Spleen (tissue), 13 donors: ENCODE measurements at places on chromosomes 11 and 22. TPM values are rescaled to one million over a fixed set of nuclear protein-coding genes. Genes with fewer than 3 reads are reported as not detected.

GRCh38 chr11:86251345-86251744 is 6.8 kb downstream of the EED start:
- H3K4me3 ChIP-seq: no peak overlapping the region
- DNase-seq: no peak
- H3K27me3 ChIP-seq: no peaks in the 10 kb centered on the region

DNA sequence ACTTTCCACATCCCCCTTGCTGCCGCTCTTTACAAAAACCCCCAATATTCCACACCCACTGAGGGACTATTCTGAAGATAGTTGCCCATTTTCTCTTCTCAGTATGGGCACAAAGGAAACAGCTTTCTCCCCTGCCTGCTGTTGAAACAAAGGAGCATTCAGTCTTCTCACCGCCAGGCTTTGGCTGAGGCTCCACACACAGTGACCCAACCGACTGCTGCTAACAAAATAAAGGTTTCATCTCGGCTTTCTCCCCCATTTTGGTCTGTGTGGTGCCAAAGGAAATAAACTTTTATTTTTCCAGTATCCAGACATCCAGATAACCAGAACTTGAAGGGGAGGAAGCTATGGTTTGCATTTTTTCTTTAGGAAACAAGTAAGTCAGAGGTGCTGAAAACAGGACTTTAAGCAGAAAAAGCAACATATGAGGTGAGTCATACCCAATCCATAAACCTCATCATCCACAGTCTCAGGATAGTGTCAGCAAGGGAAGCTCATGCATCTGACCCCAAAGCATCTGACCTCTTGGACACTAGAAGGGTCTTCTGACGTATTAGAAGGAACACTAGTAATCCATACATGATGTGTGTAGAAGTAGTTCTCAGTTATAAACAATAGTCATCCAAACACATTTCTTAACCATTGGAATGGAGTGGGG is 6.4 kb downstream of the CLMP start:
- peaks cover 4% of the 10 kb centered on the region for H3K4me1 ChIP-seq
- no peak for DNase-seq
- no peak overlapping the region for H3K4me3 ChIP-seq
- no peaks in the 10 kb centered on the region for H3K36me3 ChIP-seq

- no peak overlapping the region for H3K27ac ChIP-seq
- no peaks in the 10 kb centered on the region for H3K36me3 ChIP-seq
- H3K4me3 ChIP-seq: no peak overlapping the region
- no peaks in the 10 kb centered on the region for H3K27me3 ChIP-seq
- no peak for DNase-seq
- H3K4me1 ChIP-seq: peaks cover 11% of the 10 kb centered on the region
Measured at GRCh38 chr11:33690290-33691065, 10.1 kb downstream of the C11orf91 start.

DNA sequence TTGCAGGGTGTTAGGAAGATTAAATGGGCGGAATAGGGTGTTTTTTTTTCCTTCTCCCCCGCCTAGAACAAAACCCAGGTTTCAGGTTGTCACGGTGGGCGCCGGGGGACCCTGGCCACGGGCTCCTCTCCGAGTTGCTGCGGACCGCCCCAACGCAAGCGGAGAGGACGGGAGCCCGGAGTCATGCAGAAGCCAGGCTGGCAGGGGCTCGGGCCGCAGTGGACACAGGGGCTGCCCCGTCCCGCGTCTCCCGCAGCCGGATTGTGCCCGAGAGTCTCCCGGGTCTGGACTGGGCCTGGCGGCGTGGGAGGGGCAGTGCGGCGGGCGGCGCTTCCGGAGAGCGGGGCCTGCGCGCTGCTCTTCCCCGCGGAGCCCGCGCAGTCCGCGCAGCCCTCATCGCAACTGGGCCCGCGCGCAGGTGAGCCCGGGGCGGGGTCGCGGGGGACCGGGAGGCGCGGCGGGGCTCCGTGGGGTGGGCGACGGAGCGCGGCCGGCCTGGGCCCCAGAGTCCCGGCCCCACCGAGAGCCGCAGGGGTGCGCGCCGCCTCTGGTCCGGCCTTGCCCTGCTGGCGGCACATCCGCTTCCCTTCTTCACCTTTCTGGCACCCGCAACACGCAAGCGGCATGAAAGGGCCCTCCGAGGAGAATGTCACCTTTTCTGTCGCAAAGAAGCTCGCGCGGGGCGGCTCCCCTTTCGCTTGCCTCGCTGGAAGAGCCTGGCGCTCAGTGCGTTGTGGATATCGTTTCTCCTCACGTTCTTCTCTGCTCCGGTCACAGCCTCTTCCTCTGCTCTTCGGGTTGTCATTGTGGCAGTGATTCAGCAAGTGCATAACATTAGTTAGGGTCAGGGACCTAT is at the start of gene TIRAP:
Gene TIRAP, plus strand, starts transcription at position 358 of the 856 bp plus-strand sequence. CDS start 7,802 bp downstream, outside the sequence.
- peaks cover 25% of the 10 kb centered on the region for H3K4me1 ChIP-seq
- peak; percentile 93 for DNase-seq
- H3K27me3 ChIP-seq: no peaks in the 10 kb centered on the region
- H3K27ac ChIP-seq: peak within 1 kb of the TSS; percentile 97
- peak within 1 kb of the TSS; percentile 54 for H3K4me3 ChIP-seq

- H3K36me3 ChIP-seq: no peaks in the 10 kb centered on the region
- no peaks in the 10 kb centered on the region for H3K27me3 ChIP-seq
- peak; percentile 47 for DNase-seq
- no peak overlapping the region for H3K27ac ChIP-seq
- no peaks in the 10 kb centered on the region for H3K4me1 ChIP-seq
Measured at GRCh38 chr22:27642104-27642800, 159.3 kb downstream of the MN1 start.

DNA sequence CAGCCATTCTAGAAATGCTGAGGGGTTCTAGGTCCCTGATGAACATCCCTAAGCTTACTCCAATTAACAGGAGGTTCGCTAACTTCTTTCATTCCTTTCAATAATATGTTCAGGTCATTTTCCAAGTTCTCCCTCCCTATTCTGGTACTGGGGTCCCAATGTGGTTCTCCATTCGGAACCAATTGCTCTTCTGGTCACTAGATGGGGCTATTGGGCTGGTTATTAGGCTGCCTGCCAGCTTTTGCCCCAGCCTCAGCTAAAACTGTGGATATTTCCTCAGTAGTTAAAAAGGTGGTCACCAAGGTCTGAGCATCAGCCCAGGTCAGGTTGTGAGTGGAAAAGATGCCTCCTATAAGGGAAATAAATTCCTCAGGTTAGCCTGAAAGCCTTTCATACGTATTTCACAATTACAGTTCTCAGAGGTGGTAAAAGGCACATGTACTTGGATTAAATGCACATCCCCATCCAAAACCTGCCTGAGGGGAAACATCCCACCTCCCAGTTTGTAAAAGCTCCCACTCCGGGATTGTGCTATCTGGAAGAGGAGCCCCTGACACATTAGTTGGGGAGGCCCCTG is 161.1 kb upstream of the CCDC179 start:
- H3K36me3 ChIP-seq: no peaks in the 10 kb centered on the region
- H3K4me3 ChIP-seq: no peak overlapping the region
- no peak overlapping the region for H3K27ac ChIP-seq

GRCh38 chr22:27267145-27267544 is 534.4 kb downstream of the MN1 start:
- peaks cover 17% of the 10 kb centered on the region for H3K27me3 ChIP-seq
- H3K4me3 ChIP-seq: no peak overlapping the region
- H3K4me1 ChIP-seq: no peaks in the 10 kb centered on the region
- H3K36me3 ChIP-seq: no peaks in the 10 kb centered on the region

- H3K4me3 ChIP-seq: no peak overlapping the region
- H3K27me3 ChIP-seq: peaks cover 15% of the 10 kb centered on the region
- H3K4me1 ChIP-seq: no peaks in the 10 kb centered on the region
- H3K27ac ChIP-seq: no peak overlapping the region
Measured at GRCh38 chr22:33049119-33049729, 9.0 kb downstream of the SYN3 start.

- H3K4me1 ChIP-seq: peaks cover 73% of the 10 kb centered on the region
- no peak for DNase-seq
- no peak overlapping the region for H3K27ac ChIP-seq
- H3K36me3 ChIP-seq: peaks cover 84% of the 10 kb centered on the region
- no peak overlapping the region for H3K4me3 ChIP-seq
Measured at GRCh38 chr11:46668480-46669085, 31.8 kb downstream of the ARHGAP1 start.

- peaks cover 62% of the 10 kb centered on the region for H3K4me1 ChIP-seq
- peak; percentile 89 for DNase-seq
- H3K36me3 ChIP-seq: peaks cover 34% of the 10 kb centered on the region
- H3K4me3 ChIP-seq: peak overlapping the region; percentile 76
- peak overlapping the region; percentile 96 for H3K27ac ChIP-seq
- no peaks in the 10 kb centered on the region for H3K27me3 ChIP-seq
Measured at GRCh38 chr11:64742087-64742888, 1.7 kb downstream of the RASGRP2 start.

DNA sequence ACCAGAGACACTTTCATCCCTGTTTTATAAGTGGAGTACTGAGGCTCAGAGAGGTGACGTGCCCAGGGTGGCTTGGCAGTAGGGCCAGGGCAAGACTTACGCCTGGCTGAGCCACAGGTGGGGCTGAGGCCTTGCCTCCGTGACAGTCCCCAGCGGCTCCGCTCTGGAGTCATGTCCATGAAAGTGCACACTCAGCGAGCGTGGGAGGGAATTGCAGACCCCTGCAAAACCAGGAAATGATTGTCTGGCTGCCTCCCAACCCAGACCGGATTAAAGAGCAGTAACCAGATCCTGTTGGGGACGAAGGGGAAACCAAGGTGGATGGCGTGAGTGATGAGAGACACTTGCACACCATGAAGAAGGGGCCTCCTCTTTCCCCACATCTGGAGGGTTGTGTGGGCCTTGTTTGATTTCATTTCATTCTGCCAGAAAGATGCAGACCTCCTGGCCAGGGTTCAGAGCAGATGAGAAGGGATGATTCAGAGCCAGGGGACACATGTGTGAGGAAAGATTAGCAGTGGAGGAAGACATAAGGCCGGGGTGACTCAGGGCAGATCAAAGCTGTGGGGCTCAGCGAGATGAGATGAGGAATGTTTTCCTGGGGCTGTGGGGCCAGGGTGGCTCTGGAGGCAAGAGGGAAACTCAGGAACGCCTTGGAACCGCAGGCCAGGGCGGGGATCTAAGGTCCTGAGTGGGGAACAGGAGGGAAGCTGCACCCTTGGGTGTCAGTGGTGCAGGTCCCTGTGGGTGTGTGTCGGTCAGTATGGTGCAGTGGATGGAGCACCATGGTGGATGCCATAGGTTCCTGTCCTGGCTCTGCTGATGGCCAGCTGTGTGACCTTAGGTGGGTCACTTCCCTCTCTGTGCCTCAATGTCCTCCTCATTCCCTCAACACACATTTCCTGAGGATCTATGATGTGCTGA is 29.9 kb upstream of the LRRC32 start:
- no peaks in the 10 kb centered on the region for H3K27me3 ChIP-seq
- H3K4me3 ChIP-seq: no peak overlapping the region
- no peaks in the 10 kb centered on the region for H3K4me1 ChIP-seq
- H3K27ac ChIP-seq: no peak overlapping the region

DNA sequence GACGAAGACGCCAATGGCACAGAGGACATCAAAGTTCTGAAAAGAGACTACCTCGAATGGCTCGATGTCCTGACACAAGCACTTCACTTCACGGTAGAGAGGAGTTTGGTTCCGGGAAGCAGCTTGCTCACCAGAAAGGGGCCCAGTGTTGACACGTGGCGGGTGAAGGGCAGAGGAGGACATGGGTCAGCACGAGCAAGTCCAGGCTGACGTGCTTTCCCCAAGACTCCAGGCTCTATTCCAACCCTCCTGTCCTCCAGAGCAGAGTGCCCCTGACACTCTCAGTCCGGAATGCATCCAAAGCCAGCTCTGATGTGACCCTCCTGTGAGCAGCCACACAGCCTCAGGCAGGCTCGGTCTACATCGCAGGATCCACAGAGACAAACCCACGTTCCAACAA is 77.5 kb upstream of the BID start:
- no peaks in the 10 kb centered on the region for H3K27me3 ChIP-seq
- peaks cover 3% of the 10 kb centered on the region for H3K4me1 ChIP-seq
- peaks cover 67% of the 10 kb centered on the region for H3K36me3 ChIP-seq
- H3K4me3 ChIP-seq: no peak overlapping the region

GRCh38 chr22:30564045-30564760 is 10.3 kb downstream of the GAL3ST1 start:
- no peak overlapping the region for H3K27ac ChIP-seq
- no peak overlapping the region for H3K4me3 ChIP-seq
- H3K4me1 ChIP-seq: no peaks in the 10 kb centered on the region
- no peak for DNase-seq

DNA sequence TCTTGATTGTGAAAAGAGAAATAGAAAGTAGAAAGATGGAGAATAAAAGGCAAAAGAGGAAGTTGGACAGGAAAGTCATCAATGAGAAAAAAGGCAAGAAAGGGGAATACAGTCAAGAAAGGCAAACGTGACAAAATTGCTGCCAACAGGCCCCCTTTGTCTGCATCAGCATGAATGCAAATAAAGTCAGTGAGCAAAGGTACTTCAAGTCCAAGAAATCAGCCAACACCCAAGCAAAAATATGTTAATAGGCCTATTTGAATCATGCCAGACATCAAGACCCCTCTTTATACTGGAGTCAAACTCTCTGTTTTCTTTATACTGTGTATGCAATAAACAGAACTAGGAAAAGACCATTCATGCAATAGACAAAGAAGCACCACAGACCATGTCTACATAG is 34.3 kb downstream of the GUCY1A2 start:
- no peaks in the 10 kb centered on the region for H3K4me1 ChIP-seq
- no peak overlapping the region for H3K4me3 ChIP-seq
- H3K36me3 ChIP-seq: no peaks in the 10 kb centered on the region
- H3K27me3 ChIP-seq: no peaks in the 10 kb centered on the region
- DNase-seq: no peak
- H3K27ac ChIP-seq: peak overlapping the region; percentile 21

DNA sequence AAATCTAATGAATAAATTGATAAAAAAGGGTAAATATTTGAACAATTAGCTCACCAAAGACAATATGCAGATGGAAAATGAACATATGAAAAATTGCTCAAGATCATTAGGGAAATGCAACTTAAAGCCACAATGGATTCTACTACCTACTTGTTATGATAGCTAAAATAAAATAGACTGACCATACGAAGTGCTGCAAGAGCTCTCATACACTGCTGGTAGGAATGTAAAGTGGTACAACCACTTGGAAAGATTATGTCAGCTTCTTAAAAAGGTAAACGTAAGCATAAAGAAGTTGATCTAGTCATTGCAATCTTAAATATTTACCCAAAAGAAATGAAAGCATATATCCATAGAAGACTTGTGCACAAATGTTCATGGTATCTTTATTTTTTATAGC is 504.2 kb upstream of the ARHGAP42 start:
- H3K4me1 ChIP-seq: no peaks in the 10 kb centered on the region
- H3K36me3 ChIP-seq: no peaks in the 10 kb centered on the region
- H3K4me3 ChIP-seq: no peak overlapping the region
- no peaks in the 10 kb centered on the region for H3K27me3 ChIP-seq

GRCh38 chr11:77249427-77249826 is 52.1 kb downstream of the GDPD4 start:
- H3K36me3 ChIP-seq: no peaks in the 10 kb centered on the region
- no peaks in the 10 kb centered on the region for H3K4me1 ChIP-seq
- H3K27ac ChIP-seq: no peak overlapping the region
- no peaks in the 10 kb centered on the region for H3K27me3 ChIP-seq
- no peak for DNase-seq
- no peak overlapping the region for H3K4me3 ChIP-seq

GRCh38 chr11:8233691-8234424 is 29.8 kb downstream of the LMO1 start:
- no peak overlapping the region for H3K27ac ChIP-seq
- H3K36me3 ChIP-seq: no peaks in the 10 kb centered on the region
- H3K27me3 ChIP-seq: no peaks in the 10 kb centered on the region
- DNase-seq: peak; percentile 49
- H3K4me3 ChIP-seq: no peak overlapping the region

GRCh38 chr11:11444804-11445131 is 91.7 kb upstream of the CSNK2A3 start:
- DNase-seq: no peak
- H3K4me3 ChIP-seq: no peak overlapping the region
- H3K36me3 ChIP-seq: no peaks in the 10 kb centered on the region

The C11orf42 gene
- not detected for total RNA-seq

The MRGPRE gene
- 1.6 TPM for total RNA-seq

The VSIG10L2 gene
- total RNA-seq: 5.0 TPM

The PEX26 gene
- total RNA-seq: 41.0 TPM

The GNG3 gene
- not detected for total RNA-seq

The TMEM191B gene
- 2.6 TPM for total RNA-seq

The TSPAN18 gene
- 23.5 TPM for total RNA-seq

The PICK1 gene
- total RNA-seq: 34.2 TPM
